Activated CD4-positive, alpha-beta memory T cell treated with anti-CD3 and anti-CD28 coated beads, Interleukin-2, amount 10 ng/mL, durations not matched to agents 7 days and 5 days (primary cell): ENCODE measurements at places on chromosomes 5 and 9. TPM values are rescaled to one million over a fixed set of nuclear protein-coding genes. Genes with fewer than 3 reads are reported as not detected.

- H3K27ac ChIP-seq: no peak overlapping the region
- peaks cover 8% of the 10 kb centered on the region for H3K4me1 ChIP-seq
- H3K36me3 ChIP-seq: no peaks in the 10 kb centered on the region
- peak overlapping the region; percentile 9 for H3K4me3 ChIP-seq
- peak; percentile 66 for DNase-seq
Observed at GRCh38 chr5:59188419-59189225, 605.7 kb downstream of the RAB3C start.

GRCh38 chr5:15476977-15477376, 23.0 kb upstream of the FBXL7 start:
- DNase-seq: no peak
- no peak overlapping the region for H3K27ac ChIP-seq
- H3K27me3 ChIP-seq: no peaks in the 10 kb centered on the region
- H3K4me3 ChIP-seq: no peak overlapping the region
- no peaks in the 10 kb centered on the region for H3K36me3 ChIP-seq

- no peak overlapping the region for H3K27ac ChIP-seq
- peaks cover 20% of the 10 kb centered on the region for H3K4me1 ChIP-seq
- H3K4me3 ChIP-seq: no peak overlapping the region
- DNase-seq: no peak
- H3K36me3 ChIP-seq: no peaks in the 10 kb centered on the region
Observed at GRCh38 chr5:74198156-74198555, 442.4 kb downstream of the ENC1 start.

GRCh38 chr5:133700251-133700650, 87.9 kb upstream of the FSTL4 start:
- H3K27me3 ChIP-seq: peaks cover 1% of the 10 kb centered on the region
- no peak for DNase-seq
- H3K4me1 ChIP-seq: peaks cover 14% of the 10 kb centered on the region

DNA sequence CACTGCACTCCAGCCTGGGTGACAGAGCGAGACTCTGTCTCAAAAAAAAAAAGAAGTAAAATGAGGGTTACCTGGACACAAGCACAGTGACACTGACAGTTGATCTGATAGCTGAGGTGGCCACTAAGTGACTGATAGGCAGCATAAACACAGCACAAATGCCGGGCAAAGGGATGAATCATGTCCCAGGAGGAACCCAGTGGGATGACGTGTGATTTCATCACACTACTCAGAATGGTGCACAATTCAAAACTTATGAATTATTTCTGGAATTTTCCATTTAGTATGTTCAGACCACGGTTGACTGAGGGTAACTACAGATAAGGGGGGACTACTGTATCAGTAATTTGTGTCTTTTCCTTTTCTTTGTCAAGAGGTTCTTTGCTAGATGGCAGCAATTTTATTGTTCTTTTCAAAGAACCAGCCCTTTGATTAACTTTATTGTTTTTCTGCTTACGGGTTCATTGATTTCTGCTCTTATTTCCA, 34.3 kb upstream of the RNF130 start:
- H3K36me3 ChIP-seq: no peaks in the 10 kb centered on the region

GRCh38 chr5:8349855-8350254, 480.9 kb downstream of the MTRR start:
- no peak overlapping the region for H3K4me3 ChIP-seq
- H3K36me3 ChIP-seq: no peaks in the 10 kb centered on the region
- H3K27ac ChIP-seq: no peak overlapping the region
- H3K27me3 ChIP-seq: no peaks in the 10 kb centered on the region
- no peak for DNase-seq

Gene PCDHB7
- total RNA-seq: not detected

Gene CSNK1A1
- 203 TPM for total RNA-seq
